ENCODE measurements at places on chromosomes 6 and 20.
A peak's percentile ranks its signal among the peaks of the same experiment; 100 is the strongest.

DNA sequence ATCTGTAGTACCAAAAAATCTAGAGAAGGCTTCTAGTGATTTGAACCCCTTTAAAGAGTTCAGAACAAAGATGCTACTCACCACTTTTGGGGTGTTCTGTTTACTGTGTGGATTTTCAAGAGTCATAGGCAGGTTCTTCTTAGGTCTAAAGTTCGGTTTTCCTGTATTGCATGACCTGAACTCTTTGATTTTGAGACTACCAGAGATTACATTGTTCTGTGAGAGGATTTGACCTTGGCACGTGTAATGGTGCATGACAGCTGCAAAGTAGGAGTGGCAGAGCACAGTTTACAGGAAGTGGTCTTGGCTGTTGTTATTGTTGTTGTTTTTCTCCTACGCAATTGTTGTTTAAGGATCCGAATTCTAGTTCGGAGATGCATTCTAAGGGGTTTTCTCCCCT lies 592.7 kb downstream of the EPHA7 start:
- DNase-seq, result no peak

DNA sequence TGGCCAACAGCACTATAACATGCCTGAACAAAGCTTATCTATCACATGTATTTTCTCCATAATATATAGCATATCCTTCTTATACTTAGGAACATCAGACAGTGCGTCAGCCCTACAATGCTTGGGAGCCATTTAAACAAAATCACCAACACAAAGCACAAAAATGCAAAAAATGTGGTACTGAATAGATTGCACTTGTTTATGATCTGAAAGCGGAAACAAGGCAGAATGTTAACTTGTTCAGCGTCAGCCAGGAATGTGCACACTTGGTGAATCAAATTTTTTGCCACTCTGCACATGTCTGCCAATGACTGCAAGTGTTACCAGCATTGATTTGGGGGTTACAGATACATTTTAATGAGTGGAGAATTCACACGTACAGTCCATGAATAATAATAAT lies 14.8 kb downstream of the SLC35A1 start:
- no peak for DNase-seq

GRCh38 chr6:122696853-122697252 lies 82.7 kb upstream of the FABP7 start:
- no peak for DNase-seq

DNA sequence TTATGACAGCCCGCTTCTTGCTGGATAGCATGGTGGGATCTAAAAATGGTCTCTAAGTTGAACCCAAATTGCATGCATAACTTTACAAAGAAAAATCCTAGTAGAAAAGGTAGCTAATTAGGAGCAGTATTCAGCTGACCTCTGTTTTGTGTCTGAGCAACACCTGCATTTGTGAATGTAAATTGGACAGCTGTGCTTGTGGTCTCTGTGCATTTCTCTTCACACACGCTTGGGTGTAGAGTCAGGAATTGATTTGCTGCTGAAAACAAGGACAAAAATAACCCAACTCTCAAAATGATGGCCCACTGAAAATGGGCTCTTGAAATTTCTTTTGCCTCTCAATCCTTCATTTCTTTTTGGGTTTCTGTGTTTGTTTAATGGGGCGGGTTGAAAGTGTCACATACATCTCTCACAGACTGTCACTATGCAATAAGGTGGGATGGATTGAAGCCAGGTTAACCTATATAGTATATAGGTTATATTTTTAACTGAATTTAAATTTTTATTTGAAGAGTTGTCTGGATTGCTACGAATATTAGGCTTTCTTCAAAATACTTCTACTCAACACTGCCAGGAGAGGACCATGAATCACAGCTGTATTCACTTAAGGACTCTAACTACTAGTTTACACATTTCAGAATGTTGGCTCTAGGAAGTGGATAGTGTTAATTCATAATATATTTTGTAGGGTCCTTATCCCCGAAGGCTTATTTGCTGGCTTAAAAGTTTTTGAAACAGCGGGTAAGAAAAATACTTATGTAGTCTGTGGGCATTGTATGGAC lies 46.5 kb downstream of the SOBP start:
- no peak for DNase-seq

GRCh38 chr6:52547647-52548352 lies 29.1 kb downstream of the TRAM2 start:
- DNase-seq, result no peak

- DNase-seq, result no peak
Observed at GRCh38 chr20:37137547-37137946, 41.6 kb upstream of the RPN2 start.

- no peak for DNase-seq
Observed at GRCh38 chr6:44556046-44556445, 168.5 kb downstream of the CDC5L start.

DNA sequence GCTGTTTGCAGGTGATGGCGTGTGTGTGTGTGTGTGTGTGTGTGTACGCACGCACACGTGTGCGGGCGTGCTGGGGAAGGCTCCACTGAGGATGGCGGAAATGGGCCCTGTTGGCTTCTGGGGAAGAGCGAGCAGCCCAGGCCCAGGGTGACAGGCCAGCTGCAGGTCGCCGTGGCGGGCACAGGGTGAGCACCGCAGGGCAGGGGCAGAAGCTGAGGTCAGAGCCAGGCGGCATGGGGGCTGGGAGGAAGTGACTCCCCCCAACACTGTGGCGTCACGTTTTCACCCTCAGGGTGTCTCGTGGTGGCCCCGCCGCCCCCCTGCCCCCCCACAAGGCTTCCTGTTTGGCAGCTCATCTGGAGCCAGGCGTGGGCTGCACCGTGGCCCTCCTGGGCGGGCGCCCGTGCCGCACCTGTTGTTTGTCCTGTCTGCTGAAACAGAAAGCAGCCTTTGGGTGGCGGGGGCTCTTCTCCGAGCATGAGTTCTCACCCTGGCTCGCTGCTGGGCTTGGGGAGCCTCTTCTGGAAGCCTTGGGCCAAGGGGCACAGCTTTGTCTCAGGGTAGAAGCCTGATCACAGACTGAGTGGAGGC lies 7.1 kb downstream of the RBM38 start:
- DNase-seq, result peak; percentile 70

DNA sequence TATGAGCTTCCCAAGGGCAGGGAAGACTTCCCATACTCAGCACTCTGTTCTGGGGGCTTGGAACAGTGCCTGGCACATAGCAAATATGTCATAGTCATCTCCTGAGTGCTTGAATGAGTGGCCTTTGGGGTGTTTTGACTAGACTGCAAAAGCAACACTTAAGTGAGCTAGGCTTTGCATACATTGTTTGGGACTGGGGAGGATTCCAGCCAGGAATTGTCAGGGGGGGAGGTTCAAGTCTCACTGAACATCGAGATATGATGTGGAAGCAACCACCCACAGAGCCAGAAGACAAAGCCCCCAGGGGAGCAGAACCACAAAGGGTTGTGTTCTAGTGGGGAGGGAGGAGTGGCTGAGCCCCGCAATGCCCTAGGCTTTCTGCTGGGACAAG lies 98.4 kb downstream of the SYCP2 start:
- no peak for DNase-seq

DNA sequence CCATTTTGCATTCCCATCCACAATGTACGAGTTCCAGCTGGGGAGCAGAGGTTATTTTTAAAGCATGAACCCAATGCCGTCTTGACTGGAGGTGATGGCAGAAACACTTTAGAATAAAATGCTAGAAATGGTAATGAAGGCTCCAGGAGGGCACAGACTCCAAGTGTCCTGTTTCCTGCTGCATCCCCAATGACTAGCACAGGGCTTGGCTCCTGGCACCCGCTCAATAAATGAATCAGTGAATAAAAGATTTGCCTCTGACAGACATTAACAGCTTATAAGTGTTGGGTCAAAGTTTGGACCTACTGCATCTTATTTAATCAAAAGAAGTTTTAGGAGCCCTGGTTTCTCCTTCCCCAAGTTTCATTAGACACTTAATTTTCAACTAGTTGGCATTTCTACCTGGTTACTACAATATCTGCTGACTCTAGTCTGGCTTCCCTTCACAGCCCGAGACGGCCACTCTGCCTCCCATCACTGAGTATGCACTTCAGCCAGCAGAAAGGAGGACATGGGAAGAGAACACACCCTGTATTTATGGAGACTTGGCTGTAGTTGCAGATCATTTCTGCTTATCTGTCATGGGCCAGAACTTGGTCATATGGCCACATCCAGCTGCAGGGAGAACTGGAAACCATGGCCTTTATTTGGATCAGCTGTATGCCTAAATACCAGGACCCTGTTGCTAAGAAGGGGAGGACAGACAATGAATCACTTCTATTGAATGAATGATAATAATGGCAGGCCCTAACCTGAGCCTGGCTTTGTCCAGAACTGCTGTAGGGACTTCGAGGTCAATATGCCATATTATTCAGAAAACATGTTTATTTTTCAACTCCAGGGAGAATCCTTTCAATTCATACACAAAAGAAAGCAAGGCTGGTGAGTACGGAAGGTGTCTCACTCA lies 63.1 kb downstream of the TTI1 start:
- no peak for DNase-seq

GRCh38 chr6:16700202-16700915 lies 60.9 kb downstream of the ATXN1 start:
- no peak for DNase-seq

- DNase-seq, result no peak
Observed at GRCh38 chr6:35096129-35096862, 44.8 kb downstream of the TCP11 start.

DNA sequence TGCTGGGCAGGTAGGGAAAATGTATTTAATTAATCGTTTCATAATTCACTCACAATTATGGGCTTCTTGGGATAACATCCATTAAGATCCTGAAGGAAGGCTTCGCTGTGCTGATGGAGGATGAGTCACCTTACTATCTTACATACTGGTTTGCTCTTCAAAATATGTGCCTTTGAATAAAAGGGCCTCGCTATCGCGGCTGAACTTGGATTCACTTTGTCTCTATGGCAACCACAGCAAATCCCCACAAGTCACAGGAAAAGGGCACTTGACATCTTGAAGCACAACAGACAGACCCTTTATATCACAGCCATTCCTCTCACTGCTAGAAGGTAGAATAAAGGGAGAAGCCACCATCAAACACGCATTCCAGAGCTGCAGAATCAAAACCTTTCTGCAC lies 141.3 kb upstream of the MYLIP start:
- DNase-seq, result no peak

- no peak for DNase-seq
Observed at GRCh38 chr6:32396028-32396427, 11.0 kb downstream of the BTNL2 start.

GRCh38 chr6:44614396-44614795 lies 226.9 kb downstream of the CDC5L start:
- DNase-seq, result no peak

DNA sequence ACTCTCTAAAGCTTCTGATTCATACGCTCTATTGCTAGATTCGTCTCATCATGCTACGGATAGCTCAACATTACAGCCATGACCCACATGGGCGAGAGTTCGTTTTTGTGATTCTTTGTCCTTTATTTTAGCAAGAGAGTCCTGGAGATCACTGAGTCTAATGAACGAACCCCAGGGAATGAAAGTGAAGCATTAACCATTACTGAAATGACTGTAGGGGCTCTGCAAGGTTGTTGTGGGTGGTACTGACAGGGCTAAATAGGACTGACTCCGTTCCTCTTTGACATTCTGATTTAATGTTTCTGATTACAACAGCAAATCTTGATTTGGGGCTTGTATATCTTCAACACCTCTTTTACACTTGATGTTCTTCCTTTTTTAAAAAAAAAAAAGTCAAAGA lies 13.7 kb upstream of the RTF2 start:
- no peak for DNase-seq

DNA sequence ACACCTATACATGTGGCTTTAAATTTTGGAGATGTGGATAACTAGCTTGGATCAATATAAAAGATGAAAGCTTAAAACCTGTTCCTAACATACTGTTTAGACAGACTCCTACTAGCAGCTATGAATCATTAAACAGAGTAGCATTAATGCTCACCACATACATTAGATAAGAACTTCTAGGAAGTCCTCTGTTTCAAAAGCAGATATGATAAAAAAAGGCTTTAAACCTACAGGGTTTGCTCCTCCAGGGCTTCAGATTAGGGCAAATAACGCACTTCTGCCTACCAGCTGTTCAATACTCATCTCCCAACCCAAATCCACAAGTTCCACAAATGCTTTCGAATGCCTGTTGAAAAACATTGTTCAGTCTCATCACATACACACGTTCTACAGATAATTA lies 1.5 kb downstream of the REPS1 start:
- no peak for DNase-seq

DNA sequence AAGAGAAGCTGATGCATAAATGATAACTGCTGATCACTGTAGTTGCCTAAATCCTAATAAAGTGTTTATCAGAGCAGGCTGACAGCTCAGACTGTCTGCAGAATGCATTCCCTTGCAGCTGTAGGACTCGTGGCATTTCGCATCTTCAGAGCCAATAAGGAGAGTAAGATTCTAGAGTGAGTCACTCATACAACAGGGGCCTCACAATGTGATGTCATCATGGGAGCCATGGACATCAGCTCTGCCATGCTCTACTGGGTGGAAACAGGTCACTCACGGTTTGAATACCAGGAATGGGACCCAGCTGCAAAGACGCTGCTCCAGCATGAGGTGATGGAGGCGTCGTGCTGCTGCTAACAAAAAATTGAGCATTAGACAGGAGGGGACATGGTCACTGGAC lies 7.4 kb downstream of the FAM209B start:
- no peak for DNase-seq

GRCh38 chr6:113934101-113934500 lies 36.8 kb downstream of the HDAC2 start:
- no peak for DNase-seq

- no peak for DNase-seq
Observed at GRCh38 chr6:50848989-50849795, 30.5 kb downstream of the TFAP2B start.

DNA sequence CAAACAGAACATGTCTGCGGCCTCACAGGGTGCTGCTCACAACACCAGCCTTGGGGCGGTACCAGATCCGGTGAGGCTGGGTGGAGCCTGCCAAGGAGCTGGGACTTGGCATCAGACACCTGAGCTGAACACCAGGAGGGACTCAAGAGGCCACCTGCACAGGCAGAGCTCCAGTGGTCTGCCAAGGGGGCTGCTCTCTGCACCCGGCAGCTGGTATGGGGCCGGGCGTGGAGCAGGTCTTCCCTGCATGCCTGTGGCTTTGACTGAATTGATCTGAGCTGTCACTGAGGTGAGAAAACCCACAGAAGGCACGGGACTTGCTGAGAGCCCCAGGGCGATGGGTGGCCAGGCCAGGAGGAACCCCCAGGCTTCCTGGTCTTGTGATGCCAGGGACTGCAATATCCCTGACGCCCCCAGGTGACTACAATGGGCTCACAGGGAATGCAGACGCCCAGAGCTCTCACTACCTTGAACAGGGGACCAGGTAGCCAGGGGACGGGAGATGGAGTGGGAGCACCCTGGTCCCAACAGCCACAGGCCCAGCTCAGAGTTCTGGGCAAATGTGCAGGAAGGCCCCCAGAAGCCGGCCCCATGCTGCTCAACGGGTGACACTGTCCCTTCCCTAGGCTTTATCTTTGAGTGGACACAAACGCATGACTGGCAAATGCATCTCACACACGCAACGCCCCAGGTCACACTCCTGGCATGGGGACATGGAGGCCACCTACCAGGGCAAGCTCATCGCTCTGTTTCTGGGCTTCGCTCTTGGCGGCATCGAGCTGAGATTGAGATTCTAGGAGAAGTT lies 48.2 kb downstream of the DSTN start:
- no peak for DNase-seq

- DNase-seq, result no peak
Observed at GRCh38 chr20:53001498-53002301, 29.5 kb downstream of the TSHZ2 start.
